ENCODE measurements at places on chromosomes 3 and 15. TPM values are rescaled to one million over a fixed set of nuclear protein-coding genes. Genes with fewer than 3 reads are reported as not detected.

Gene C3orf70
- not detected for total RNA-seq

Gene LRRIQ4
- total RNA-seq, result not detected

Gene CHRNB4
- total RNA-seq, result 0.77 TPM

Gene UROC1
- total RNA-seq, result not detected

Gene NR1I2
- not detected for total RNA-seq

Gene CDCP1
- total RNA-seq, result 11.5 TPM

Gene SLC28A1
- total RNA-seq, result not detected

Gene DTWD1
- total RNA-seq, result 5.1 TPM

Gene A4GNT
- not detected for total RNA-seq

Gene SLCO2A1
- not detected for total RNA-seq

Gene IGF1R
- 53.0 TPM for total RNA-seq

Gene CHRD
- total RNA-seq, result 0.29 TPM

Gene COLQ
- 0.34 TPM for total RNA-seq

Gene PFN2
- total RNA-seq, result 185 TPM

Gene ZPLD1
- 0.08 TPM for total RNA-seq

Gene NR2E3
- 0.15 TPM for total RNA-seq

Gene ESYT3
- 0.64 TPM for total RNA-seq

Gene USP19
- 23.0 TPM for total RNA-seq

Gene TAGLN3
- total RNA-seq, result 0.46 TPM

Gene SLC12A1
- not detected for total RNA-seq

Gene SAMD7
- not detected for total RNA-seq

Gene TMIE
- total RNA-seq, result 0.13 TPM

Gene PRKCD
- 24.4 TPM for total RNA-seq

Gene KBTBD12
- not detected for total RNA-seq

Gene UCN2
- 8.6 TPM for total RNA-seq

Gene TCAIM
- 5.6 TPM for total RNA-seq

All from A549 treated with RU486 at 1 μM for 4 hours (cell line).